ENCODE measurements at places on chromosomes 12 and 14.

DNA sequence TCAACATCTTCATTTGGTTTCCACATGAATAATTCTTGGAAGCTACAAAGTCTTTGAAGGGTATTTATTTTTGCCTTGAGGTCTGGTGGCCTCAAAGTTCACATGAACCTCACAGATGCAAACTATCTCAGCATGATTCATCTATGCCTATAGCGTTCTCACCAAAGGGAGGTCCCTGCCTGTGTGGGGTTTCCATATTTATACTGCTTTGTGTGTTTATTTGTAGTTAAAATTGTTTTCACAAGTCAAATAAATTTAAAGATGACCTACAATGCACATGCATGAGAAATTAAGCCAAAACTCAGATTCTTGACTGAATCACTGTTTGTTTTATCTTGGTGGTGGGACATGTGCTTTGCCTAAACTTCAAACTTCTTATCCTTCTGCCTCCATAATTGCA is 176.7 kb downstream of the PPM1H start:
- DNase-seq: no peak

GRCh38 chr12:8847435-8847834 is 25.0 kb downstream of the A2ML1 start:
- DNase-seq: no peak

DNA sequence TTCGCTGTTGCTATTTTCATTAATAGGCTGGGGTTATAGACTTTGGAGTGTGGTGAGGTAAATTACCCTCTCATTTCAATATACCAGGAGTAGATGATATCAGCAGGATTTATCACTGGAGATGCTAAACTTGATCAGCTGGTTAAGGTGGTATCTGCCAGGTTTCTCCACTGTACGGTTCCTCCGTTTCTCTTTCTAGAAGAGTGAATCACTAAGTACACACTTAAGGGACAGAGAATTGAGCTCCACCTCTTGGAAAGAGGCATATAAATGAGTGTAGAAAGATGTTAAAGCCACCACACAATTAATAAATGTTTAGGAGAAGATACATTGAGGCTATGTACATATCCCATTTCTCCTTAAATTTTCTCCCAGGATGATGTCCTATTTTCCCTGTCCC is 277.4 kb upstream of the GRIP1 start:
- no peak for DNase-seq

GRCh38 chr12:6277982-6278438 is 32.5 kb upstream of the PLEKHG6 start:
- no peak for DNase-seq

DNA sequence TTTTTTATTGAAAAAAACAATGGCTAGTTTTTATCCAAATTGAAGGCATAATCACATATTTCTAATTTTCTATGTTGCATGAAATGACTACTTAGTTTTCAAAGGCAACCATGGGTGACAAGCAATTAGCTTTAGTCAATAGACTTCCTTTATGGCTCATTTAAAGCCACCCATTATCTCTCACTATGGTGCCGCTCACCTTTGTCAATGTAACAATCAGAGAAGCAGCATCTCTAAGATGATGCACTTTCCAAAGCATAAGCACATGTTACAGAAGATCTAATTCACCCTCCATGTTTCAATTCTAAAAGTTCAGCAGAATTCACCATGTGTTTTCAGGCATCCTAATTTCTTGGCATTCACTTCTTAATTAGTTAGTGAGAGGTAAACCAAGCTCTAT is 166.6 kb upstream of the RPL10L start:
- no peak for DNase-seq

- no peak for DNase-seq
Measured at GRCh38 chr14:23636317-23637211, at the start of gene DHRS2. TSS of gene DHRS2 (plus strand) at chr14:23636364. CDS start at chr14:23638865, 2,501 bp downstream.

GRCh38 chr14:88565427-88565826 is 2.6 kb downstream of the ZC3H14 start:
- no peak for DNase-seq

- DNase-seq: no peak
Measured at GRCh38 chr14:22598896-22599244, 770 bp downstream of the ABHD4 start.

- no peak for DNase-seq
Measured at GRCh38 chr12:25728056-25728595, 175.0 kb upstream of the LMNTD1 start.

GRCh38 chr14:36524874-36525745 is 5.1 kb upstream of the NKX2-1 start:
- DNase-seq: no peak

DNA sequence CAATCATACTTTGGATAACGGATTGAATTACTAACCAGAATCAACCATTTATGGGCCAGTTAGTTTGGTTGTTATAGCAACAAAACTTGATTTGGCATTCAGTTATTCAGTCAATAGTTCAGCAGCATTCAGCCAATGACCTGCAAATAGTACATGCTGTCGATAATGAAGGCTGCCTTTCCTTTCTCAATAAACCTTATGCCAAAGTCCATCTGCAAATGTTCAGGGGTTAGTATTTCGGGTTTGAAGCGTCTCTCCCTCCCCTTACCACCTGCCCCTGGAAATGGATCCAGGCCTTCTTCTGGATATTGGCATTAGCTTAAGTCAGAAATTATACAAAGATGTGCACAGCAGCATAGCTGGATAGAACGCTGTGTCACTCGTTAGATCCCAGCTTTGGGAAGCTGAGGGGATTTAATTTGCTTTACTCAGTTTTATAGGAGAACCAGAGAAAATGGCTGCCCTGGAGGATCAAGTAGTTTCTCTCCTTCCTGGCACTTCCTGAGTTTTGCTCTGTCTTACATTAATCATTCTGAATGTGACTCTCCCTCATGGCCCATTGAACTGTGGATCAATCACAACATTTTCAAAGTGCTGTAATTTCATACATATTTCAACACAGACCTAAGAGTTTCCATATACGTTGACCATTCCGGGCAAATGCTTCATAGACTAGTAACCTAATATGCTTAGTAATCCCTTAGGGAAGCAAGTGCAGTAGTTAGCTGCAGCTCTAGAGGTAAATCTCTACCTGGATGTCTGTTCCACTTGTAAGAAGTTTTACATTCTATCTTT is 46.7 kb upstream of the PTPRR start:
- DNase-seq: no peak

Data from CD4-positive, alpha-beta T cell treated with Interleukin-15 for 1 hour (primary cell).